ENCODE measurements at places on chromosomes 13 and 19. TPM values are rescaled to one million over a fixed set of nuclear protein-coding genes. Genes with fewer than 3 reads are reported as not detected.

Gene ATXN8OS
- not detected for total RNA-seq

Gene GNG7
- 0.38 TPM for total RNA-seq

Gene FAM216B
- total RNA-seq, result not detected

Gene SHISA2
- total RNA-seq, result under 0.01 TPM

Gene LAIR1
- total RNA-seq, result not detected

Gene ZNF296
- total RNA-seq, result not detected

Gene FREM2
- total RNA-seq, result not detected

Gene VSTM2B
- total RNA-seq, result not detected

Gene CLIP3
- 3.7 TPM for total RNA-seq

Gene C19orf38
- total RNA-seq, result 0.15 TPM

Gene IRGC
- total RNA-seq, result not detected

Gene DMKN
- 49.4 TPM for total RNA-seq

Gene NCAN
- total RNA-seq, result not detected

Gene MYPOP
- 1.1 TPM for total RNA-seq

Gene KLF5
- 0.23 TPM for total RNA-seq

Gene SIGLEC8
- total RNA-seq, result not detected

Gene FPR3
- total RNA-seq, result 0.23 TPM

Gene FFAR3
- not detected for total RNA-seq

Gene GJB6
- total RNA-seq, result not detected

Gene RGCC
- total RNA-seq, result 4.4 TPM

Gene ZNF571
- 3.2 TPM for total RNA-seq

Gene TUBA3C
- total RNA-seq, result not detected

Gene PSG3
- total RNA-seq, result not detected

Gene KISS1R
- not detected for total RNA-seq

Gene OR7C1
- total RNA-seq, result not detected

Gene PTGER1
- total RNA-seq, result 1.5 TPM

Gene ZNF560
- total RNA-seq, result under 0.01 TPM

Gene NOVA2
- 1.2 TPM for total RNA-seq

Gene NLRP5
- total RNA-seq, result not detected

Gene ZNF549
- total RNA-seq, result 9.5 TPM

Gene ERICH4
- not detected for total RNA-seq

Gene HRC
- total RNA-seq, result 0.30 TPM

Gene RYR1
- under 0.01 TPM for total RNA-seq

Gene STOML3
- not detected for total RNA-seq

Gene OR10H1
- total RNA-seq, result not detected

Gene IGFL2
- not detected for total RNA-seq

Gene CGB5
- not detected for total RNA-seq

Gene ZNF878
- total RNA-seq, result 0.23 TPM

Data from smooth muscle cell of the coronary artery (primary cell).